ENCODE measurements at places on chromosomes 16 and 17.

GRCh38 chr17:78357672-78358537 is 2.0 kb downstream of the SOCS3 start:
- DNase-seq: no peak

DNA sequence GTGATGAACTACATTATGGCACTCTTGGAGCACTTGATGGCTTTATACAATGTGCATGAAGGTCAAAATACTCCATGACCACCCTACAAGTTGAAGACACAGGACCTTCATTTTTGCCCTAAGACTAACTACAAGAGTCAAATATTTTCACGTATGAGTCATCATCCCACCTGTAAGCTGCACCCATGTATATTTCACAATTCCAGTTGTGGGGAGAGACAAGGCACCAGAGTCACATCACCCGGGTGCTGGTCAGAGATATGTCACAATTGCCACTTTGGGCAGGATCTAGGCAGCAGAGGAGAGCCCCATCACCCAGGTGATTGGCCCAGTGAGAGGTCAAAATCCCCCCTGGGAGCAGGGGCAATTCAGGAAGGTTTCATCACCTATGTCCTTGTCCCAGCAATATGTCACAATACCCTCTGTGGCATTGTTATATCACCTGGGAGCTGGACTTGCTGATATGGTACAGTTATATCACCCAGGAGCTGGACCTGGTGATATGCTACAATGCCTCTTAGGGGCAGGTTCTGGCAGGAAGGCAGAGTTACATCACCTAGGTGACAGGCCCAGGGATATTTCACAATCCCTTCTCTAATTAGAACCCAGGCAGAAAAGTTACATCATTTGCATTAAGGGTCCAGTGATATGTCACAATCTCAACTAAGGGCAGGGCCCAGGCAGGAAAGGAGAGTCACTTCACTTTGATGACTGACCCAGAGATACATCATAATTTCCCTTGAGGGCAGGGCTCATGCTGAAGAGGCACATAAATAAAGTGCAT is 1839.2 kb downstream of the TP53TG3F start:
- DNase-seq: no peak

GRCh38 chr17:29124135-29124924 is 55.9 kb downstream of the MYO18A start:
- DNase-seq: no peak

DNA sequence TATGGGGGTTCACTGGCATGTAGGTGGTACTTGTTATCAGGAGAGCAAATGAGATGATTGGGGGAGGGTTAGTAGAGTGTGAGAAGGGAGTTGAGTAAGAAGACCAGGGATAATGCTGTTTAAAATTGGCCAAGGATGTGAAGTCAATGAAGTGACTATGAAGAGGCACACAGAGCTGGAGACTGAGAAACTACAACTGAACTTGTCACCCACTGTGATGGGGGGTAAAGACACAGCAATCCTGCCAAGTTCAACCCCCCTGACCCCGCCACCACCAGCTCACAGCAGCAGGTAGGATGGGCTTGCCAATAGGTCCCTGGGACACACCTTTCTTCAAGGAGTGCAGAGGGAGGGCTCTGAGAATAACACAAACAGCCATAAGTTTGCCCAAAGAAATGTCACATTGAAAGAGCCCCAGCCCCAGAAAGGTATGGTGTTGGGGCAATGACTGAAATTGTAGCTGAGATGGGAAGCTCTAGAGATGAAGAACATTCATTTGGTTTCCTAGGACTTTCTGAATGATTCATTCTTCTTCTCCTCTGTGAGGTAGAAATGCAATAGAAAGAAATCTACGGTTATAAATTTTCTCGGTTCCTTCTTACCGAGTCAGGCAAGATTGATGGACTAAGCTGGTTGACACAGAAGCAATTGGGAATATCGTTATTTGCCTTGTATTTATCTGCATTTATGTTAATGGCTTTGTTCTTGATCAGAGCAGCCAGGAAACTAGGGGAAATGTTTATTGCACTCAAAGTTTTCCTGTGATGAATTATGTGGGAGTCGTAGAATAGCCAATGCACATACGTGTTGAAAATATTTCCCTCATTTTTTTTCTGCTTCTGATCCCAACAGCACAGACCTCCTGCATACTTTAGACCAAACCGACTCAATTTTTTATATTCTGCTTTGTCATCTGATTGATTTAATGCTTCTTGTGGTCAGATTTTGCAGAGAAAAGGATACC is 595.2 kb upstream of the CDH11 start:
- DNase-seq: no peak

DNA sequence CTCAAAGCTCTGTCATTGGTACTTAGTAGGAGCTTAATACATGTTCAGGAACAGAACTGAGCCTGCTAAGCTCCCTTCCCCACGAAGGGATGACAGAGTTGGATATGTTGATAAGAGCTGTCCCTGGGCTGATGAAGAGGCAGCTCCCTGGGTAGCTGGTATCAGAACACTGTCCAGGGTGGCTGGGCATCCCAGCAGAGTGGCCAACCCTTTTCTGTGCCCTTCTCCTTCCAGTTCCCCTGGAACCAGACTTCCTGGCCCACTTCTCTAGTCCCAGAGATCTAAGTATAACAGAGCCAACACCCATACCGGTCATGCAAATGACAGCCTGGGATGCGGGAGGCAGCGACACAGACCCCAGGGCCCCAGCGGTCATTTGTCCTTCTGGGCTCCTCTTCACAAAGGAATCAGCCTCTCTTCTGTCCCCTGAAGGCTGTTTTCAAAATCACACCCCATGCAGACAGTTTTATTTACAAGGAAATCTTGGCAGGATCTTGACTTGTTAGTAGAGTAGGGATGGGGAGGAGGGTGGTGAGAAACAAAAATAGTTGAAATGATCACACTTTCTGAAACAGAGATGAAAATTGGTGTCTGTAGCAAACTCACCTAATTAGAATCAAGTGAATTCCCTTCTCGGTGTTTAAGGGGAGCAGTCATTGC is 1.4 kb upstream of the RHBDL3 start:
- no peak for DNase-seq

- no peak for DNase-seq
Observed at GRCh38 chr17:3710951-3711383, 12.7 kb upstream of the HASPIN start.

- DNase-seq: no peak
Observed at GRCh38 chr16:50407351-50407750, 38.6 kb upstream of the BRD7 start.

- DNase-seq: no peak
Observed at GRCh38 chr16:78645657-78646056, 546.2 kb downstream of the WWOX start.

- no peak for DNase-seq
Observed at GRCh38 chr16:69469807-69470561, 45.6 kb downstream of the CYB5B start.

GRCh38 chr17:63985387-63986140 is 12.6 kb upstream of the PRR29 start:
- no peak for DNase-seq

DNA sequence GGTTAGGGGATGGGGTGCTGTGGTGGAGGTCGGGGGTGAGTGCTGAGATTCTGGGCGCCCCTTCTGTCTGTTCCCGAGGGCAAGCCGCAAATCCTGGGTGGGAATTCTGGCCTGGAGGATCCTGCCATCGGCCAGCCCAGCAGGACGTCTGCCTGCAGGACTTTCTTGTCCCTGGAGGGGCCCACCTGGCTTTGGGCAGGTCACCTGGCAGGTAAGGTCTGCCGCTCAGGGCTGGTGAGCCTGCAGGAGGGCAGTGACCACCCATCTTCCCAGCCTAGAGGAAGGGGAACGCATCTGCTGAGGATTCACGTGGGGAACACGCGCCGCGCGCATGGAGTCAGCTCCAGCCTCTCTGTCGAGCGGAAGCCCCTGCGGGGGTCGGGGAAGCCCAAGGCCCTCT is 5.4 kb downstream of the RNF222 start:
- DNase-seq: no peak

DNA sequence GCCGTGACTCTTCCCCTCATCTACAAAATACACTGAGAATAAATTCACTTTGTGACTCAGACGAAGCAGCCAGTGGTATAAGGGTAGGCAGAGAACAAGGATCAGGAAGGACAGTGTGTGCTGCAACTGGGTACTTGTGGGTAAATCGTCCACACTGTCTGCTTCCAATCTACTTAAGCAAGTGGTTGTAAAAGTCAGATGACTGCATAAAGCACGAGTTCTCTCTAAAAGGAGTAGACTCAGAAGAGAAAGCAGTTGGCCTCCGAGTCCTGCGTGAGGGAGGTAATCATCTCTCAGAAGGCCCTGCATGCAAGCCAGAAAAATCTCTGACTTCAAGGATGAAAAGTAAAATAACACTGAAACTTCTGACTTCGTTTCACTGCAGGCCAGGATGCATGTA is 43.1 kb downstream of the ANKFY1 start:
- DNase-seq: no peak

- DNase-seq: no peak
Observed at GRCh38 chr16:85291302-85292148, 179.3 kb upstream of the CIBAR2 start.

DNA sequence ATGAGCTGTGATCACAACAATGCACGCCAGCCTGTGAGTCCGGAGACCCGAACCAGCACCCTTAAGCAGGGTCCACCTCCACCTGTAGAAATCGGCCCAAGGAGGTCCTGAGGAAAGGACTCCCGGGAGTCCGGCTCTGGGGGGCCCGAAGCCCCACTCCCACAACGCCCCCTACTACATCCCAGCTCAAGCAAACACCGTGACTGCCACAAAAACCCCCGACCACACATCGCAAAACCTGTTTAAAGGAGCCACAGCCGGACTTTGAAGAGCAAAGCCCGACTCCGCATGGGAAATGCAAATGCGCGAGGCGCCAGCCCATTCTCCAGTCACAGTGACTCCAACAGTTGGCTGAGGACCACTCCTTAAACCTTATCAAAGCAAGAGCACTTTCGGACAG is 682.4 kb downstream of the KCNJ18 start:
- DNase-seq: no peak

DNA sequence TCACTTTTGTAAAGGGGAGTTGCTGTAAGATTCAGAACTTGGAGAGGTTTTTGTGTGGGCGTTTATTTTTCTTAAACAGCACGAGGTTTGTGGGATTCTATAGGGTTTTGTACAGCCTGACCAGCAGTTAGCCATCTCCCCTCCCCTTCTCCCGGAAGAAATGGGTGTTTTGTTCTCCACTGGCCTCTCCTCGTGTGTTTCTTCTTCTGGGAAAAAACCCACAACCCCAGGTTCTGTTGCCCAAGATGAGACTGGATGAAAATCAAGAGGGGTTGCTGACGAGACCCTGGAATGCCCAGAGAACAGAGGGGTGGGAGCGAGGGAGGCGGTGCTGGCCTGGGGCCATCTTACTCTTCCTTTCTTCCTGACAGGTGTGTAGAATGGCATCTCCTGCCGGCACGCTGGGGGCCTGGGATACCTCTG is 186.1 kb downstream of the MSI2 start:
- no peak for DNase-seq

DNA sequence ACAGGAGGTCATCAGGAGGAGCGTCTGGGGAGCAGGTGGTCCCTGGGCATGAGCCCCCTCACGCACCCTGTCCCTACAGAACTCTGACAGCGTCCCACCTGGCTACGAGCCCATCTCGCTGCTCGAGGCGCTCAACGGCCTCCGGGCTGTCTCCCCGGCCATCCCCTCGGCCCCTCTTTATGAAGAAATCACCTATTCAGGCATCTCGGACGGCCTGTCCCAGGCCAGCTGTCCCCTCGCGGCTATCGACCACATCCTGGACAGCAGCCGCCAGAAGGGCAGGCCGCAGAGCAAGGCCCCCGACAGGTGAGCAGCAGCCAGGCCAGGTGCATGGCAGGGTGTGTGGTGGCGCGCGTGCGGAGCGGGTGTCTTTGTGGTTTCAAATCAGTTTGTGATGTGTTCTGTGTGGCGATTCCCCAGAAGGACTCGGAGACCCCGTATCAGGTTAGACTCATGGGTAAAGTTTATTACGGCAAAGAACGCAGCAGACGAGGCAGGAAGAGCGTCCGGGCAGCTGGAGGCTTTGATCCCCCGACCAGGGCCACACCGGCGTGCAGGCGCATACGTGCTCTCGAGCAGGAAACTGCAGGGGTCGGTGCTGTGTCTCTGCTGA is 11.8 kb upstream of the NUDT16L1 start:
- no peak for DNase-seq

GRCh38 chr16:21116148-21116693 is 34.4 kb downstream of the DNAH3 start:
- no peak for DNase-seq

GRCh38 chr17:42686520-42687128 is 4.3 kb downstream of the CNTNAP1 start:
- DNase-seq: no peak

- DNase-seq: no peak
Observed at GRCh38 chr17:4523946-4524345, 25.3 kb downstream of the SPNS2 start.

DNA sequence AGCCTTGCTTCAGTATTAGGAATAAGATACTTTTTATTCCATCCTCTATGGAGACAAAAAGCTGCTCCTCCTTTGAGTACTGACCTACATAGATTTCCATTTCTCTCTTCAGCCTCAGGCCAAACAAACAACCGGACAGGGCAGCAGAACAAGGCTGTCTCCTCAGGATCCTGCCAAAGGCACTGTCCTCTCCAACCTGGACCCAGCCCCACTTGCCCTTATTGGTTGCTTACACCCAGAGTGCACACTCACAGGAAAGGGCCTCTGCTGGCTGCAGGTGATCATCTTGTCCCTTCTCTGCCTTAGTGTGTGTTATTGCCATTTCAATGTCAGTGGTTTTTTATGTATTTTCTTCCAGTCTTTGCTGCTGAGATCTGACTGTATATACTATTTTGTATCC is 26.6 kb downstream of the LIG3 start:
- DNase-seq: no peak

- no peak for DNase-seq
Observed at GRCh38 chr16:6864671-6865070, 468.0 kb upstream of the RBFOX1 start.

DNA sequence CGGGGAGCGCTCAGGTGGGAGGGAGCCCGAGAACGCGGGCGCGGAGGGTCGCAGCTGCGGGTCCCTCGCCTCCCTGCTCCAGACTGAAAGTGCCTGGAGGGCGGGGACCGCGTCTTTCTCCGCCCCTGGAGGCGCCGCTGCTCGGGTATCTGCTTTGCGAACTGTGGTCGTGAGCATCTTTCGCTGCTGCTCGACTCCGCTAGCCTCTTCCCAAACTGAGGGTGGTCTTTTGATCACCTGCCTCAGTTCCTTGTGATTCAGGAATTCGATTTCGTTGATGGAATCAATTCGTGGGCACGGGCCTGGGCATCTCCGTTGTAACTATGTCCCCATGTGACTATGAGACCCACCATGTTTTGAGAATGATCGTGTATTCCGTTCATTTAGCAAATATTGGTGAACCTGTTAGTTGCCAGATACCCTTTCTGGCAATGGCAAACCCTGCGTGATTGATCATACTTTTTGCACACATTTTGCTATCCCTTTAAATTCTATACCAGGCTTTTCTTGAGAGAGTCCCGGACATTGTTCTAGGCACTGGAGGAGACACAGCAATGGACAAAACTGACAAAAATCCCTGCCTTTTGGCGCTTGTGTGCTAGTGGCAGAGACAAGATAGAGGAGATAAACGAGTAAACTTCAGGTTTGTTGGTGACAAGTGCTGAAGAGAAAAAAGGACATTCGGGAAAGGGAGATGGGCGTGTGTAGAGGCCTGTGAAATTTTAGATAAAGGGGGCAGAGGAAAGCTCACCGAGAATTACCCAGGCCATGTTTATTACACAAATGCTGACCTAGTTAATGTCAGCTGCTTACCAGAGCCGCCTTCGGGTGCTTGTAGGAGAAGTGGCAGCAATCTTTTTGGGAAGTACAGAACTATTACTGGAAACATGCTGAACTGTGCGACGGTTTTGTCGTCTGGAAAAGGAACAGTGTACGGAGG is 948 bp downstream of the UTP18 start:
- DNase-seq: no peak

- DNase-seq: peak; percentile 52
Observed at GRCh38 chr16:11201498-11202259, 54.3 kb downstream of the SOCS1 start.

GRCh38 chr16:68524069-68524820 is 14.8 kb upstream of the ZFP90 start:
- DNase-seq: no peak

Data from iPS DF 19.7 (cell line).